Foreskin keratinocyte (primary cell): ENCODE measurements at places on chromosomes 13 and 19.

GRCh38 chr13:32381539-32381938 lies 46.4 kb downstream of the N4BP2L1 start:
- no peak for DNase-seq

DNA sequence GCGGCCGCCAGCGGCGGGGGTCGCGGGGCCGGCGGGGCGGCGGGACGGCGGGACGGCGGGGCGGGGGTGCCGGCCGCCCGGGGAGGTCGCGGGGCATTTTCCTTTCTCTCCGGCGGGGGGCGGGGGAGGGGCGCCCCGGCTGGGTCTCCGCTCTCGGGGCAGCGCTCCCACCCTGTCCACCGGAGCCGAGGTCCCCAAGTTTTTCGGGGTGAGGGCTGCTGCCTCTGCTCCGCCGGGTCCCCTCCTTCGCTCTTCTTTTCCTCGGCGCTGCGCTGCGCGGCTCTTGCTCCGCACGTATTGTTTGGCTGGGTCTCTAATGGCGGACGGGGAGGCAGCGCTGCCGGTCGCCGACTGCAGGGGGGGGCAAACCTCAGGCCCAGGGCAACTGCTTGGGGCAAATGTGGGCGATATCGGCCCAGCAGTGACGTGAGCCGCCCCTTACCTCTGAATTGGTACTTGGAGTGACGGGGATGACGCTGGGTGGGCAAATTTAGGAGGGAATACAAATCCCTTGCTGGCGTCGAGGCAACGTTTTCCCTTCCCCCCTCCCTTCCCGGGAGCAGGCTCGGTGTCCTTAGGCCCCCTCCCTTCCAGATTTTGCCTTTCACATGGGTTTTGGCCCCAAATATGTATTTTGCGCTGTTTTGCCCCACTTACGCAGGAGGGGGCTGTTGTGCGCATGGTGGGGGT lies 759 bp downstream of the ZMYM2 start:
- DNase-seq, result peak; percentile 50

DNA sequence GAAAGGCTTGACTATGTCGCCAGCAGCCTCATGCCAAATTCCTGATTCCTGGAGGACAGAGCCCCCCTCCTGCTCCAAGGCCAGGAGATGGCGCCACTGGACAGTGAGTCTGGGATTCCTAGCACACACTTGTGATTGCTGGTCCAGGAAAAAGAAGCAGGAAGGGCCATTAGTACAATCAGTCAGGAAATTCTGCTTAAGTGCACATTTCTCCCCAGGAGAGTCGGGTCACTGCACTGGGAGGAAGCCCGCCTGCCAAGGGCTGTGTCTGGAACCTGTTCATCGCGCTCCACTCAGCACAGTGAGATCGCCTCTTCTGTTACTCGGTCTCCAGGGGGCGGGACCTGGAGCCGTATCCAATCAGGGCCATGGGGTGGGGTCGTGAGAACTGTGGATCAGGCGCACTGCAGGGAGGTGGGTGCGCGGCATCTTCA lies 65.1 kb downstream of the ZNF823 start:
- DNase-seq, result no peak

DNA sequence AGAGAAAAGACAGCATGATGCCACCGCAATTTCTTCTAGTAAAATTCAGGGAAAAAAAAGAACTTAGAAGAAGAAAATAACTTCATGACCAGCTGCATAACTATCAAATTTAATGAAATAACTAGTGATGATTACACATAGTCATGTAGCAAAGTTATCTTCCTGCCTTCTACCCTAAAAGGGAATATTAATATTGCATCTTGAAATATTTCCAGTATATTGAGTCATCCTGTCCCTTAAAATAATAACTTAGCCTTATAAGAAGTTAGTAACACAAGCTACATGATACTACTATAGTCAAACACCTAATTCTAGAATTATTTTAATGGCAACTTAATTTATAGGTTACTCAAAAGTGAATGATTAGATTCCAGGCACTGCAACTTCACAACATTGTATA lies 289.2 kb downstream of the KLF12 start:
- DNase-seq, result no peak

- no peak for DNase-seq
Observed at GRCh38 chr13:82772816-82773215, 1109.5 kb downstream of the SLITRK1 start.

GRCh38 chr13:35260316-35260715 lies 216.2 kb downstream of the MAB21L1 start:
- no peak for DNase-seq

GRCh38 chr19:55098716-55099556 lies 18.5 kb downstream of the PPP1R12C start:
- DNase-seq, result no peak

- no peak for DNase-seq
Observed at GRCh38 chr13:100039740-100040139, 49.2 kb upstream of the PCCA start.

- DNase-seq, result no peak
Observed at GRCh38 chr13:20960663-20961309, 58.2 kb upstream of the XPO4 start.

DNA sequence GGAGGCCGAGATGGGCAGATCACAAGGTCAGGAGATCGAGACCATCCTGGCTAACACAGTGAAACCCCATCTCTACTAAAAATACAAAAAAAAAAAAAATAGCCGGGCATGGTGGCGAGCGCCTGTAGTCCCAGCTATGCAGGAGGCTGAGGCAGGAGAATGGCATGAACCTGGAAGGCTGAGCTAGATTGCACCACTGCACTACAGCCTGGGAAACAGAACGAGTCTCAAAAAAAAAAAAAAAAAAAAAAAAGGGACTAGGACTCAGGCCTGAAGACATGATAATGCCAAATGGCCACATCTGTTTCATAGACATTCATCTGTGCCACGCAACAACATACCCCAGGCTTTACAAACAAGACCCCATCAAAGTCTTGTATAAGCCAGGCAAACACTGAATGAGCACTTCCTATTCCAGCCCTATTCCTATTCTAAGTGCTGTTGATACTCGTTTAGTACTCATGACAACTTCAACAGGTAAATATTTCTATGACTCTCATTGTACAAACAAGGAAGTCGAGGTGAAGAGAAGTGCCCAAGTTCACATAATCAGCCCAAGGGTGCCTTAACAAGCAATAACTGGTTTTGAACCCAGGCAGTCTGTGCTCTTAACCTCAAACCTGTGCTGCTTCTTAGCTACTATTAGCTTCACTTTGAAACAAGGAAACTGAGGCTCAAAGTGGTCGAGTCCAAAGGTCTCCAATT lies 1.7 kb downstream of the B9D2 start:
- DNase-seq, result peak; percentile 28

- DNase-seq, result no peak
Observed at GRCh38 chr13:33917190-33917589, 99.2 kb downstream of the RFC3 start.

DNA sequence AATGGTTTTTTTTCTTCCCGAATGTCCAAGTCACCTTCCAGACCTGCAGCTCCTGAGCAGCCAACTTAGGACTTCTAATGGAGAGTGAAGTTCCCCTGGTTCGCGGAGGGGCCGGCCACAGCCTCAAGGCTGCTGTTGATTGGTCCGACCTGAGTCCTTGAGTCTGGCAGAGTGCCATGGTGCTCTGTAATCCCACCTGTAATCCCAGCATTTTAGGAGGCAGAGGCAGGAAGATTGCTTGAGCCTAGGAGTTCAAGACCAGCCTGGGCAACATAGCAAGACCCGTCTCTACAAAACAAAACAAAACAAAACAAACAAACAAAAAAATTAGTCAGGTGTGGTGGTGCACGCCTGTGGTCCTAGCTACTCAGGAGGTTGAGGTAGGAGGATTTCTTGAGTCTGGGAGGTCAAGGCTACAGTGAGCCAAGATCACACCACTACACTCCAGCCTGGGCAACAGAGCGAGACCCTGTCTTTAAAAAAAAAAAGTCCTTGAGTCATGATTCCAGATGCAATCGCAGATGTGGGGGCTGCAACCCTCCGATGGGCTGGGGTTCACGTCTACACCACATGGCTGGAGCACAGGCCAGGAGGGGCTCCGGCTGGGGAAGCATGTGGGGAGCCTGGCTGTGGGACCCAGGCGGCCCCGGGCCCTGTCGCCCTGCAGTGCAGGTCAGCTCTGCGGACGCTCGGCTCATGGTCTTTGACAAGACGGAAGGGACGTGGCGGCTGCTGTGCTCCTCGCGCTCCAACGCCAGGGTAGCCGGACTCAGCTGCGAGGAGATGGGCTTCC lies 17.7 kb downstream of the HPN start:
- no peak for DNase-seq

DNA sequence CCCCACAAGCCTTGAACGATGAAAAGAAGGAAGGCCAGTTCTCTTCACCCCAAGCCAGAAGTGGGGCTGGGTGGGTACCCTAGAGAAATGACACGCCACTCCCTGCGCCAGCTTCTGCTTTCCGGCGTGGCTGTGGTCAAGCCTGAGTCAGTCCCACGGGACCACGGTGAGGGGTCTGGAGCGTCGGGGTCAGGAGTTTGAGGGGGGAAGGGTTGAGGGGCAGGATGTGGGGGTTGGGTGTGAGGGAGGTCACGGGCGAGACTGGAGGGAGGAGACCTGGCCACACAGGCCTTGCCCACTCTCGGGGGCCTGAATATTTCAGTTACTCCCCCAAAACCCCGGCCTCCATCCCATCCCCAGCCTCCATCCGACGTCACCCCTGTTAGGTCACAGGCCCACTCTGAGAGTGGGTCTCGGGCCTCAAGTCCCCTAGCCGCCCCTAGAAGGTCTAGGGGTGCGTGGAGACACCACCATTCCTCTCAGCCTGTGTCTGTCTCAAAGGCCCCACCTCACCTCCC lies 500 bp upstream of the IFI30 start:
- no peak for DNase-seq

GRCh38 chr13:105471673-105472072 lies 1063.8 kb downstream of the EFNB2 start:
- no peak for DNase-seq

DNA sequence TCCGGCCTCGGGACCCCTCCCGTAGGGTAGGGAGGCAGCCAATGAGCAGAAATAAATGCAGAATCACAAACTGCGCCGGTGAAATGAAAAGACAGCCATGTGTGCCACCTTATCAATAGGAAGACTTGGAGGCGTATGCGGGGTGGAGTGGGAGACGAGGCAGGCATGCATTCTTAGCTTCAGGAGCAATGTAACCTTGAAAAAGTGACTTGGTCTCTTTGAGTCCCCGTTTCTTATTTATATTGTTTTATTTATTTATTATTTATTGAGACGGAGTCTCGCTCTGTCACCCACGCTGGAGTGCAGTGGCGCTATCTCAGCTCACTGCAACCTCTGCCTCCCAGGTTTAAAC lies 16.0 kb downstream of the SSC5D start:
- no peak for DNase-seq

DNA sequence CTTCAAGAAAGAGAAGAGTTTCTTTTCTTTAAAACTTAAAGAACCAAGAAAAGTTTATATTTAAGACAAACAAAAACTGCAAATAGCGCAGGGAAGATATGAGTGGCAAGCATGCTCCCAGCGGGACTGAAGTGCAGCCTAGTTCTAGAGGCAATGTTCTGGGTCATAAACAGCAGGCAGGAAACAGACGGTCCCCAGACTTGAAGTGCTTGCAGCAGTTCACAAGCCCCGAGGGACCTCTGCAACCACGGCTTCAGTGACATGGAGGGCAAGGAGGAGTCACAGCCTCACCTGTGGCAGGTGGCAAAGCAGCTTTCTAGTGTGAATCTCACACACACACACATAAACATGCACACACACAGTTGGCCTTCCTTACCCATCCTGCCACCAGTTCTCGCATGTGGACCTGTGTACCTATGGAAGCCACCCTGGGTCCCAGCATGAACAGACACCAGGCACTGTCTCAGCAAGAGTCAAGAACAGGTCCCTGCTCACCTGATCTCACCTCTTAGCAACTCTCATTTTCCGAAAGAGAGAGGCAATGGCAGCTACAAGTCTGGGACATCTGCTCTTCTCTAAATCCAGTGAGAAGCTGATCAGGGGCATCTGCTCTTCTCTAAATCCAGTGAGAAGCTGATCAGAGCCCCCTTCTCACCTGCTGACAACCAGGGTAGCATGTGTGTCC lies 162.0 kb downstream of the EFNB2 start:
- DNase-seq, result no peak

DNA sequence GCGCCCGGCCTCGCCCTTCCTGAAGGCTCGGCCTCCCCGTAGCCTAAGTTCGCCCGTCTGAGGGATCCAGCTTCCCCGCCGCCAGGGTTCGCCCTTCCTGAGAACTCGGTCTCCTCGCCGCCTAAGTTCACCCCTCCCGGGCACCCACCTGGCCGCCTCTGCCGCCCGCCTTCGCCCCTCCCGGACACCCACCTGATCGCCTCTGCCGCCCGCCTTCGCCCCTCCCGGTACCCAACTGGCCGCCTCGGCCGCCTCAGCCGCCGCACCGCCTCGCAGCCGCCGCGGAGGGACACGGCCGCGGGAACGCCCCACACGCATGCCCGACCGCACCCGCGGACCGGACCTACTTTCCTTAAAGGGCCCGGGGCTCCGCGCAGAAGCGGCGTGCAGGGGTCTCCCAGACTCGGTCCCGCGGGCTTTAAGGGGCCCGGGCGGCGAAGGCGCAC lies at the start of gene MOB3A:
MOB3A (minus strand) TSS at position 293 of the 446 bp plus-strand sequence. CDS start 17,766 bp downstream, outside the sequence.
- DNase-seq, result peak; percentile 80

DNA sequence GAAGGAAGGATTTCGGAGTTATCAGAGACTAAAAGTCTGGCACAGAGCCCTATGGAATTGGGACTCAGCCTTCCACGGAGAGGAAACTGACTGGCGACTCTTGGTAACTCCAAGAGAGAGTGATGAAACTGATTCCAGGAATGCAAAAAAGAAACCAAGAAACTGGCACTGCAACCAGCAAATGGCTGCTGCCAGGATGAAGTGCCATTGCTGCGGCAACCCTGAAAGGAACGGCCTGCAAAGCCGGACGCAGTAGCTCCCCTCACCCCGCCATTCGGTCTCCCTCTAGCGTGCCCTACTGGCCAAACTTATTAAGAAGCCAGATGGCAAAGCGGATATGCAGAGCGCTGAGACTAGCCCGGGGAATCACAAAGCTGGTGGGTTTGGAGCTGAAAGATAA lies 236.0 kb downstream of the PCDH9 start:
- DNase-seq, result peak; percentile 53

GRCh38 chr13:91398413-91399188 lies at the start of gene GPC5:
Gene GPC5 (plus strand): TSS chr13:91398621.
- peak; percentile 46 for DNase-seq

- DNase-seq, result no peak
Observed at GRCh38 chr13:93147946-93148345, 78.7 kb upstream of the GPC6 start.

- DNase-seq, result no peak
Observed at GRCh38 chr13:27500806-27501534, 50.6 kb upstream of the MTIF3 start.

- DNase-seq, result no peak
Observed at GRCh38 chr19:3879656-3880055, 829 bp upstream of the ATCAY start.

DNA sequence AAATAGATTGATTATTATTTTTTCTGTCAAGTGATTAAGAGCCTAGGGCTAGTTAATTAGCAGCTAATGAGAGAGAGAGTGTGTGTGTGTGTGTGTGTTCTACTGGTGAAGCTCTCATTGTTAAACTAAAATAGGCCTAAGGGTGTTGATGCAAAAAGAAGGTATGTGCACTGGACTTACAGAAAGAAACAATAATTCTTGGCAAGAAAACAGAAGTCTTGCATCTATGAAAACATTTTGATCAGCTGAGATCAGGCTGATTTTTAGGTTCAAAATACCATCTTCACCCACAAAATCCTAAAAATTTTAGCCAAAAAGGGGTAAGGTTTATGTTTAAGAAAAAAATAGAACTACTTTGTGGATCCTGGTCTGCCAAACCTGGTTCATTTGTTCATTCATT lies 106.5 kb downstream of the POSTN start:
- peak; percentile 52 for DNase-seq
